ENCODE measurements at places on chromosomes 2 and 18.
A peak's percentile ranks its signal among the peaks of the same experiment; 100 is the strongest.

GRCh38 chr2:80028584-80028983 lies 276.0 kb downstream of the LRRTM1 start:
- DNase-seq, result no peak

GRCh38 chr2:71634567-71634966 lies 181.2 kb downstream of the DYSF start:
- no peak for DNase-seq

DNA sequence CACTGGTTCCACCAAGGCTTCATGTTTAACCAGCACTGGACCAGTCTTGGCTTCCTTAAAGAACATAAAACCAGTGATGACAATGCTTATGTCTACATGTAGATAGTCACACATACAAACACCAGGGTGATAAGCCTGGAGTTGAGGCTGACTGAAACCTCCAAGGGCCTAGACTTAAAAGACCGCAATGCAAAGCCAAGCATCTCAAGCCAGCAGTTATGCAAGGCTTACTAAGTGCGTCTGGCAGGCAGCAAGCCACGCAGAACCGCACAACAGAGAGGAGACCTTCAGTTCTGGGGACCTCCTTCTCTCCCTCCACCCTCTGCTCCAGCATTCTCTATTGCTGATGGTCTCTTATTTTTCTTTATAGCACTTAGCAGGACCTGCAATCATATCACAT lies 63.2 kb upstream of the ACAA2 start:
- DNase-seq, result no peak

- no peak for DNase-seq
These were observed 83.0 kb upstream of the SOX11 start for GRCh38 chr2:5609201-5609600.

- DNase-seq, result no peak
These were observed 45.5 kb upstream of the LDAH start for GRCh38 chr2:20868377-20868776.

DNA sequence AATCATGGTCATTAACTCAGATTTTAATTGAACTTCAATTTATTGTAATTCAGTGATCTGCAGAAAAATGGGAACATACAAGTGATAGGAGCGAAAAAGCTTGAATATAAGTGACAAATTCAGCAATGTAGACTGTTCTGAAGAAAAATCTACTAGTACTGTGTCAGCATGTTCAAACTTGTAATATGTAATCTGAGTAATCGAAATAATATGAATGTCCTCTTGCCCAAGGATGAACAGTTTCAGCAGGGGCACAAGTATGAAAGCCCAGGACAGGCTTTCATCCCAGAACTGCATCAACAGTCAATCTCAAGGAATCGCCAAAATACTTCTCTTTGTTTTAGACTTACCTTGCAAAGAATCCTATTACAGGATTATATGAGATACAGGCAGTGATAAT lies 1110.5 kb downstream of the LRP1B start:
- no peak for DNase-seq

DNA sequence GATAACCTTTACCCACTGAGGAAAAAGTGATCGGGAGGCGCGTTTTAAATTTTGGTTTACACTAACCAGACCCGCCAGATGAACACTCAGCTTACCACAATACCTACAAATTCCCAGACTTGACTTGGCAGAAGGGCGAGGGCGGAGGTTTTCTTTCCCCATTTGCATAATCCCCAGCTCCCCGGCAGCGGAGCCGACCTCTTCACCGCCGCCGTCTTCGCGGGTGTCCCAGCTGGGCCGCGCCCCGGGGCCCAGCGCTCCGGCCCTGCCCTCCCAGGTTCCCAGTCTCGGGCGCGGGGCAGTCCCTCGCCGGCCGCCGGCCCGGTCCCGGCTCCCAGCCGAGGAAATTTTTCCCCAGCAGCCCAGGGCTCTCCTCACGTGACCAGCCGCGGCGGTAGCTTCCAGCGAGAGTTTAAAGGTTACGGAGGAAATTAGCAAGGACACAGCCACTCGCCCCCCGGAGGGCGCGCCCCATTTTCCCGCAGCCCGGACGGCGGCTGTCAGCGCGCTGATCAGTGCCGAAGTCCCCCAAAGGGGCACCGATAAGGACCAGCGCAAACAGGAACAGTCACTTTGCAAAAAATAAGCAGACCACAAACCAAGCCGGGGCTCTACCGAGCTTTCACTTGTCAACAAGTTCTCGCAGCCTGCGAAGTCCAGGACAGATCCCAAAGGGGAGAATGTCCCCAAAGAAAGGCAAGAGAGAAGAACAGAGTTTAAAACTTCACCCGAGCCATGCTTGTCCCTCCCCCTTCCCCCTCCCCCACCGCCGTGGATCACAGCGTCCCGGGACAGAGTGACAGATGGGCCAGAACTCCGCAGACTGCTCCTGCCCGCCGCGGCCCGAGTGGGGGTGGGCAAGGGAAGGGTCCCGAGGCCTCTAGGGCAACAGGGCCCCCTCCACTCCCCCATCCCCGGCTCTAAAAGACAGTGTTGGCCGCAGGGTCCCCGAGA lies 1.3 kb upstream of the PRKCE start:
- no peak for DNase-seq

GRCh38 chr18:28735731-28736130 lies 558.8 kb upstream of the CDH2 start:
- no peak for DNase-seq

- no peak for DNase-seq
These were observed 17.1 kb upstream of the ANTXR1 start for GRCh38 chr2:68995916-68996315.

DNA sequence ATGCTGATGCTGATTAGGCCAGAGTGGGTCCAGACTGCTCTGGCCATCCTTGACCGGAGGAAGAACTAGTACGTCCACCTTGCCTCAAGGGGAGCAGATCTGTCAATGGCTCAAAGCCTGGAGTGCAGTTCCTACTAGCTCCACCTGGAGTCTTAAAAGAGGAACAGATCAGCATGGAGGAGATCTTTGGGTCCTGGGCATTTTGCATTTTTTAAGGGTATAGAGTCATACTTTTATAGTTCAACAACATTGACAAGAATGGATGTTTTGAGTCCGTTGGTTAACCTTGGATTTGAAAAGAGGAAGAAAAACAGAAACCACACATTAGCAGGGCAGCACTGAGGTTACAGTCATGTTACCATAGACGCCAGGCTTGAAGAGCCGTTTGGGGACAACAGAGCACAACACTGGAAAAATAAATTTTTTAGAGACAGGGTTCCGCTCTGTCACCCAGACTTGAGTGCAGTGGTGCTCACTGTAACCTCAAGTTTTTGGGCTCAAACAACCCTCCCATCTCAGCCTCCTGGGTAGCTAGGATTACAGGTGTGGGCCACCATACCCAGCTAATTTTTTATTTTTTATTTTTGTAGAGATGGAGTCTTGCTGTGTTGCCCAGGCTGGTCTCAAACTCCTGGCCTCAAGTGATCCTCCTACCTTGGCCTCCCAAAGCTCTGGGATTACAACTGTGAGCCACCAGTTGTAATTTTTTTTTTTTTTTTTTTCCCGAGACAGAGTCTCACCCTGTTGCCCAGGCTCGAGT lies 78.5 kb downstream of the PRKCE start:
- no peak for DNase-seq

DNA sequence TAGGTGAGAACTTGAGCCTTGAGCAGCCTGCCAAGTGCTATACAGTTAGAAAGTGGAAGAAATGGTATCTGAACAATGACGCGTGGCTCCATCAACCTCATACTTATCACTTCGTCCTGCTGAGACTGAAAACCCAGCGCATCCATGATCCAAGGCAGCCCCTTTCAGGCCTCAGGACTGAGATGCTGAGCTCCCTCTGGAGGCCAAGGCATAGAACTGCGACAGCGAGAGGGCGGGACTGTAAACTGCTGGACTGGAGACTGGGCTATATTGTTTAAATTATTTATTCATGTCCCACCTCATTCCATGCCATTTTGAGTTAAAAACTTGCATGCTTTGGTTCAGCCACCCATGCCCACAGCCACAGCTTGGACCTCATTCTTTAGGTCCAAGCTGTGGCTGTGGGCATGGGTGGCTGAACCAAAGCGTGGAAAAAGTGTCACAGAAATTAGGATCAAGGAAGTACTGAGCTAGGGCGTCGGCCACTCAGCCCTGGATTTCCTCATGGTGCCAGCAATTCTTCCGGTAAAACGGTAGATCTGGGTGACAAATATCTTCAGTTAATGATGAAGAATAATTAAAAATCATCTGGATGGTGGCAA lies 195.5 kb downstream of the L3MBTL4 start:
- no peak for DNase-seq

DNA sequence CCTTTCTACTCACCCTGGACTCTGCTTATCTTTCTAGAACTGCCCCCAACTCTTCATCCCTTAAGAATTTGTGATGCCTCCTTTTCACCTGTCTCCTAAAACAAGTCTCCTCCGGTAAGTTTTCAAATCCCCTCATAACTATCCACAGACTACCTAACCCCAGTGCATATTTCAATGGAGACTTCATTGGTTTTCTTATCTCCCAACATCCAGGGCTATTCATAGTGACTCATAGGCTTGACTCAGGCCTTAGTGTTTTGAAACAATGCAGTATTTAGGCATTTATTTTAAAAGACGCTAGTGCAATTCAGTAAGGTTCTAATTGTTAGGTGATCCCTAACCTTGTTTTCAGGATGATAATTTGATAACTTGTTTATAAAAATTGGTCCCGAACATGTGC lies 399.2 kb downstream of the CPS1 start:
- DNase-seq, result no peak

GRCh38 chr18:10519366-10519765 lies 6.5 kb upstream of the NAPG start:
- DNase-seq, result no peak

- no peak for DNase-seq
These were observed 18.4 kb upstream of the TCF7L1 start for GRCh38 chr2:85114586-85115330.

DNA sequence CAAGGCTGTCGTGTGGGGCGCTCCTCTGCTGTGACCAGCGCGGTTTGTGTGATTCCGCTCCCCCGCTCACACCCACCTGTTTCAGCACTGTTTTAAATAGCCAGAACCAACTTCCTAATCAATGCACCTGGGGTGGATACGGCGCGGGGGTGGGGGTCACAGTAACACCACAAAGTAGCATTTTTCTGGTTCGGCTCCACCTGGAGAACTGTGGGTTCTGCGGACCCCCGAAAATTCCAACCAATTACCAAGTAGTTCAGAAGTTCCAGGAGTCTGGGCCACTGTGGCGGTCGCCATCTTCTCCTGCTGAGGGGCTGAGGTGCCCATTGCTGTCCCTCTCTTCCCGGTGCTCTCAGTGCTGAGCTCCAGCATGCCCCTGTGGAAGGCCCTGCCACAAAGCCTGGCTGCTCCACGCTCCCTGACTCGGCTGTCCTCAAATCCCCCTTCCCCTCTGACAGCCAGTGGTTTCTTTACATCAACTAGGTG lies 79.4 kb downstream of the GFPT1 start:
- DNase-seq, result no peak

GRCh38 chr18:70382017-70382416 lies 93.2 kb downstream of the SOCS6 start:
- no peak for DNase-seq

GRCh38 chr2:45776160-45776955 lies 124.9 kb downstream of the PRKCE start:
- DNase-seq, result no peak

- DNase-seq, result no peak
These were observed 139.6 kb upstream of the CTAGE1 start for GRCh38 chr18:22557168-22557941.

DNA sequence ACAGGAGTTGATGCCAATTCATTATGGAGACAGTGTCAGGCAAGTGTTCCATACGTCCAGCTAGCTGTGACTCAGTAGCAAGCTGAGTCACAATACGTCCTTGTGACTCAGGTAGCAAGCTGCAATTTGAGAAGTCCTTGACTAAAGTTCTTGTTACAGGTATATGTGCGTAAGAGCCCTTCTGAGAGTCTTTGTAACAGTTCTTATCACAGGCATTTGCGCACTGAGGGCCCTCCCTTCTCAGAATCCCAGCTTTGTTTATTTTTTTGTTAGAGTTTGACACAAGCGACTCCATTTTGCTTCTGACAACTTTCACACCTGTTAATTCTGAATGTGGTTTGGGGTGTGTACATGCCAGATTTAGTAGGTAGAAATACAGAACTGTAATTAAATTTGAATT lies 20.1 kb upstream of the ACMSD start:
- DNase-seq, result no peak

- no peak for DNase-seq
These were observed 99.2 kb upstream of the KYNU start for GRCh38 chr2:142778289-142778688.

DNA sequence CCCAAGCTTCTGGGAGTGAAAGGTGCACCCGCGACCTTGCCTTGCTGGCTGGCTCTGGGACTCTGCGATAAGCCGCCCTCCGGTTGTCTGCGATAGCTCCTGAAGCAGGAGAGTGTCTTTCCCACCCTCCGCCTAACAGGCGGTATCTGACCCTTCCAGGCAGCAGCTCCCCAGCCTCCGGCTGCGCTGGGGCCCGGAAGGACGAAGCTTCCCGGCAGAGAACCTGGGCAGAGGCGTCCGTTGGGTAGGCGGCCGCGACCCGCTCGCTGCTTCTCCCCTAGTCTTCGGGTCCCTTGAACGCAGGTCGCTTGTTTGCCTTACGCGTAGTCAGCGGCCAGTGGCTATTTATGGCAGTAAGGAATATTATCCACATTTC lies 446 bp upstream of the RHBDD1 start:
- peak; percentile 37 for DNase-seq

- DNase-seq, result no peak
These were observed 272.2 kb upstream of the ID2 start for GRCh38 chr2:8409461-8410260.

DNA sequence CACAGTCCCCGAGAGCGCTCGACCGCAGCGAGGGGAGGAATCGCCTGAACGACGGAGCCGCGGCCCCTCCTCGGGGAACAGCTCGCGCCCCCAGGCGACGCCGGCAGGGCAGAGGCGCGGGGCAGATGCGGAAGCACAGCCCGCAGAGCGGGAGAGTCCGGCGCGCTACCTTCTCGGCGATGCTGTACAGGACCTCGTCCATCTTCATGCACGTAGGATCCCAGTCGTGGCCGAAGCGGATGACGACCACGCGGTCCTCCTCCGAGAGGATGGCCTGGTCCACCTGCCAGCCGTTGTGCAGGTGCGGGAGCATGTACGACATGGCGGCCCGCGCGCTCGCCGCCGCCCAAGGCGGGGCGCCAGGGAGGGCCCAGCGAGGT lies 302 bp downstream of the TXNL4A start:
- DNase-seq, result peak; percentile 52

DNA sequence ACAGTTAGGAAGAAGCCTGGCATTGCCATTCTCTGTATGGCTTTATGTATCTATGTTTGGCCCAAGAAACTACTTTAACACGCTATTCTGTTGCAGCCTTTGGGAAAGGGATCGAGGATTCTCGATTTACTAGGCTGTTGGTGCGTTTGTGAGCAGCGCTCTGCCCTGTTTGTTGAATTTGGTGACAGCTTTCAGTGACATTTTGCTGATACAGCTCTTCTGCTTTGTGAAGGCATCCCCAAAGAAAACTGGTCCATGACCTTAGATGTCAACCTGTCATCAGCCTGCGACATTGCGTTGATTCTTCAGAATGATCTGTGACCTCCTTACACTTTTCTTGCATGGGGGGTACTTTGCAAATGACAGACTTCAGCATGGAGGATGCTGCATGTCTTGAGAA lies 431.5 kb downstream of the ARHGAP15 start:
- no peak for DNase-seq

All from NCI-H2081 (cell line).